ENCODE measurements at places on chromosomes 2 and 18.

DNA sequence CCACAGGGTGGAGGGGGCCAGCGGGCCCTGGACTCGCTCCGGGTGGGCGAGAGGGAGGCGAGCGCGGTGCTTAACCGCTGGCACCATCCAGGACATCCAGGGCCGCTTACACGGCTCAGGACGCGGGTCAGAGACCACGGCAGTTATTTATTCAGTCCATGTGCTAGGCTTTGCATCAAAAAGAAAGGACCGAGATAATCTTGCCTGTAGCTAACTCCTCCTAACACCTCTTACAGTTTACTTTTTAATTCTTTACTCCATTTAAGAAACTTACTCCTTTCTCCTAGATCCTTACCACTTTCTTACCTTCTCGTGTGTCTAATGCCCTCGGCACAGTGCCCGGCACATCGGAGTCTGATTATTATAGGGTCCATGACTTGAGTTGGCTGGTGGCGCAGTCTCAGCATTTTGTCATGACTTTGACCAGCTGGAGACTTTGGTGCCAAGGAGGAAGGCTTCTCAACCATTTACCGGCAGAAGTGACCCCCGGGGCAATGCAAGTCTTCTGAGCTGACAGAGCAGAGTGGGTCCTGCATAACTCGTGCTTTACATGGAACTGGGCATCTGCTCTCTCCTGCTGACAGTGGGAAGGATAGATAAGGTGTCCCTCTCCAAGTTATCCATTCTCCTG, 503 bp downstream of the ANXA4 start:
- H3K4me3 ChIP-seq = peak overlapping the region; percentile 93
- peaks cover 7% of the 10 kb centered on the region for H3K4me1 ChIP-seq
- no peaks in the 10 kb centered on the region for H3K27me3 ChIP-seq
- H3K36me3 ChIP-seq = no peaks in the 10 kb centered on the region

GRCh38 chr2:190615555-190616200, 33.2 kb upstream of the NAB1 start:
- DNase-seq = no peak
- H3K4me3 ChIP-seq = no peak overlapping the region
- no peak overlapping the region for H3K27ac ChIP-seq
- no peaks in the 10 kb centered on the region for H3K4me1 ChIP-seq

DNA sequence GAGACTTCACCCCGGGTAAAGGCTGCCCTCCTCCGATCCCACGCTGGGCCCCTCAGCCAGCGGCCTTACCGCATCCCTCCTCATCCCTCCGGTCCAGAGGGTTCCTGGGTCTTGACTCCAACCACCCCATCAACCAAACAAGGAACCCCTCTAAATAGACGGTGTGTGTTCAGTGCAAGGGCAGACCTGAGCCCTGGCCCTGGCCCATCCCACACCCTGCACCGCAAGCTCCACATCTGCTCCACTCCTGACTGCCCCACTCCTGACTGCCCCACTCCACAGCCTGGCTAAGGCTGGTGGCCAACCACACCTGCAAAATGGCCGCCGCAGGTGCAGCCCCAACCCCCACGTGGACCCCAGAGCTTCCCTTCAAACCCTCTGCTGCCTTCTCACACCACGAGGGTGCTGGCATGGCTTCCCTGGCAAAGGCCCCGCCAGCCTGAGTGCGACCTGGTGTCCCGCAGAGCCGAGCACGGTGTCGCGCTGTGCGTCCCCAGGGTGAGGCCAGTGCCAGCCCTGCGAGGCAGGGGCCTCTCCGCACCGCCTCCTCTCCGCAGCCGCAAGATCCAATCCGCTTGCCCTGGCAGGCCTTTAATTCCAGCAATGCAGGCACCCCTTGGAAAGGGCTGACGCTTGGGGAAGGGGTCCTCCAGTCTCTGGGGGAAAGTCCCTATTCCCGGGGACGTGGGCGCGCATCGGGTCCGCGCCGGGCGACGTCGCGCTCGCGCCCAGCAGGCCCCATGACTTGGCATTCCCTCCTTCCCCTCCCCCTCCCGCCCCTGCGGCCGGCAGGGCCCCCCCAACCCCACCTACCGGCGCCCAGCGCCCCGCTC, 1.5 kb downstream of the KIF1A start:
- no peak overlapping the region for H3K4me3 ChIP-seq
- peaks cover 17% of the 10 kb centered on the region for H3K4me1 ChIP-seq
- H3K36me3 ChIP-seq = no peaks in the 10 kb centered on the region
- peaks cover 33% of the 10 kb centered on the region for H3K27me3 ChIP-seq

- no peaks in the 10 kb centered on the region for H3K36me3 ChIP-seq
- H3K27me3 ChIP-seq = no peaks in the 10 kb centered on the region
- H3K27ac ChIP-seq = no peak overlapping the region
- H3K4me3 ChIP-seq = no peak overlapping the region
- DNase-seq = no peak
Observed at GRCh38 chr2:135894930-135895329, 18.7 kb upstream of the MCM6 start.

GRCh38 chr18:38402509-38402908, 836.9 kb upstream of the CELF4 start:
- no peak overlapping the region for H3K27ac ChIP-seq
- no peaks in the 10 kb centered on the region for H3K27me3 ChIP-seq
- H3K4me1 ChIP-seq = no peaks in the 10 kb centered on the region
- no peaks in the 10 kb centered on the region for H3K36me3 ChIP-seq
- DNase-seq = no peak

DNA sequence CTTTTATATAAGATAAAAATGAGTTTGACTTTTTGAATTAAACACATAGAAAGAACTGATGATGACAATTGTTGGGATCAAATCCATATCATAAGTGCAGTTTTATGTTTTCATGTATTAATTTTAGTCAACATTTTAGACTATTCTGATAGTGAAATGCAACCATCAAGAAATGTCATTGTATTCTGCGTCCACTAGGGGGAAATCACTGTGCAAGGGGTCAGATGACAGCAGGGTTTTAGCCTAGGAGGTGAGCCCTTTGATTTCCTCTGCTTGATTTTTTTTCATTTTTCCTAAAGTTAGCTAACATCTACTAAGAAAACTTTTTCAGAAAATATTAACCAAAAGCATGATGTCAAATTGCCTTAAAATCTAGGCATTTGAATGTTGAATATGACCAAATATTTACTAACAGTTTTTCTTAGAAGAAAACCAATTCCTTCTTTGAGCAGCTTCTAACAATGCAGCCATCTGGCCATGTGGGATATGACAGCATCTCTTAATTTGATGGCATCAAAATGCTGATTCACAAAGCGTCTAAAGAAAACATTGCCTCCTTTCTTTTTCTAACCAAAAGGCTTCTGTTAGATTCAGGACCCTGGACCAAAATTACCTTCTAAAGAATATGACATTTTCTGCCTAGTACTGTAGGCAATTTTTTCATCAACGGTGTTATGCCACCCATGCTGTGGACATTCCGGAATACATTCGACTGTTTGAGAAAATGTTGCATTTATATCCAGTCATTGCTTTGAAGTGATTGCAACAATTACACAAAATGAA, 141.5 kb downstream of the SPHKAP start:
- no peaks in the 10 kb centered on the region for H3K4me1 ChIP-seq
- no peaks in the 10 kb centered on the region for H3K36me3 ChIP-seq
- H3K27ac ChIP-seq = no peak overlapping the region

DNA sequence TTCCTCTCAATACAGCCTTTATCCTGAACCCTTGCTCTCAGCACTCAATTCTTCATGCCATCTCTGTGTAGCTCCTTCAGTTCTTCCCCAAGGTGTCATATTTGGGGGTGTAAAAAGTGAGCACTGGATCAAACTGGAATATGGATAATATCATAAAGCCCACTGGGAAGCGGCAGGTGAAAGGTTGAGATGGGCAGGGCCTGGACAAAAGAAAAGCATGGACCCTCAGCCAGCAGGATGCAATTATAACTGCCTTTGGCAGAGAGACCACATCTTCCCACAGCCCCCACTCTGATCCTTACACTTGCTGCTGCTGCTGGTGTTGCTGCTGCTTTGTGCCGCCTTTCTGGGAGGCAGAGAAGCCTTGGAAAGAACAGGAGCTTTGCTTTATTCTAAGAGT, 31.2 kb upstream of the STPG4 start:
- no peaks in the 10 kb centered on the region for H3K27me3 ChIP-seq
- H3K4me1 ChIP-seq = no peaks in the 10 kb centered on the region
- no peak overlapping the region for H3K27ac ChIP-seq
- no peaks in the 10 kb centered on the region for H3K36me3 ChIP-seq
- no peak for DNase-seq
- no peak overlapping the region for H3K4me3 ChIP-seq

DNA sequence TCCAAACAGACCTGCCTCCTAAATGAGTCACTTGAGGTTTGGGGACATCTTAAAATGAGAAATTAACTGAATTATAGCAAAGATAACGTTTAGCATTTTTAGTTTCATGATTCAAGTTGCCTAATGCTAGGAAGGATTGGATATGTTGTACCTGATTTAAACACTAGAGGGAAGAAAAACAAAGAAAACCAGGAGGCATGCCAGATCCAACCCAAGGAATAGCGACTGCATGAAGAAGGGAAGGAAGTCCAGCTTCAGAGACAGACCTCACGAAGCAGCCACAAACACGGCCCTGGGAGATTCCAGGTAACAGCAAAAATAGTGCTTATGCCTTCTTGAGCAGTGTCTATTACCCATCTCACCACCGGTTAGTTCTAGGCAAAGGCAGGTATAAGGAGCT, 499.9 kb upstream of the SPHKAP start:
- no peak for DNase-seq
- H3K27me3 ChIP-seq = no peaks in the 10 kb centered on the region
- H3K27ac ChIP-seq = no peak overlapping the region
- no peaks in the 10 kb centered on the region for H3K4me1 ChIP-seq
- H3K36me3 ChIP-seq = no peaks in the 10 kb centered on the region

DNA sequence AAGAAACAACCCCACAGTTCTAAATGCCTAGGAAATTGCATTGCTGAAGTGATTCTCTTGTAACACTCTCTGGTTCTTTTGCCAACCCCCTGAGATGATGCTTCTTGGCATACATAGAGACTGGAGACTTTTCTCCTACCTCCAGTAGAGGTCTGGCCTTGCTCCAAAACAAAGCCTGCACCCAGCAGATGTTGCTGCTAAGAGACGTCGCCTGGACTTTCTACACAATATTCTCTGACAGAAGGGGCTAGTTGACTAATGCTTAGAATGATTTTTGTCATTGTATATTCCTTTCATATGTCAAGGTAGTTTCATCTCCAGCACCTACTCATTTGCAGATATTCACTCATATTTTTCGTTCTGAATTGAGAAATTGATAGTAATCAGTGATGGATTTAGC, 24.6 kb downstream of the SOWAHC start:
- H3K4me3 ChIP-seq = no peak overlapping the region
- no peak overlapping the region for H3K27ac ChIP-seq
- DNase-seq = no peak
- no peaks in the 10 kb centered on the region for H3K36me3 ChIP-seq
- H3K4me1 ChIP-seq = no peaks in the 10 kb centered on the region
- no peaks in the 10 kb centered on the region for H3K27me3 ChIP-seq

GRCh38 chr18:46787674-46788073, 30.8 kb upstream of the ST8SIA5 start:
- DNase-seq = no peak
- no peak overlapping the region for H3K4me3 ChIP-seq
- no peaks in the 10 kb centered on the region for H3K36me3 ChIP-seq
- H3K27ac ChIP-seq = no peak overlapping the region
- no peaks in the 10 kb centered on the region for H3K27me3 ChIP-seq

DNA sequence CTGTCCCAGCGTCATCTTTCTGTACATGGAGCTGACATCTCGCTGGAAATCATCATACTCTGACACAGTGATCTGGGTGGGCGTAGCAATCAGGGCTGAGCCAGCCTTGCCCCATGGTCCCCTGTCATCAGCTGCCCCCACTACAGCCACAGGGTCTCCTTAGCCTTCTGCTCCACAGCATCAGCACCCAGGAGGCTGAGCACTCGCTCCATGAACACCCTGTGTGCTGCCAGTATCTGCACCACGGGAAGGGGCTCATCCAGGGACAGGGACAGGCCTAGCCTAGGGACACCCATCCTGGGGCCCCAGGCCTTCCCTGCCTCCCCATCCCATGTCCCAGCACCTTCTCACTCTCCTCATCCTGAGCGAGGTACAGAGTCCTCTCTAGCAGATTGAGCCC, 11.4 kb downstream of the ALPG start:
- peaks cover 7% of the 10 kb centered on the region for H3K4me1 ChIP-seq
- no peak for DNase-seq
- no peak overlapping the region for H3K27ac ChIP-seq
- H3K36me3 ChIP-seq = no peaks in the 10 kb centered on the region

GRCh38 chr2:98821629-98822135, 90.8 kb upstream of the MGAT4A start:
- H3K27me3 ChIP-seq = no peaks in the 10 kb centered on the region
- H3K4me1 ChIP-seq = peaks cover 6% of the 10 kb centered on the region
- H3K4me3 ChIP-seq = no peak overlapping the region
- H3K36me3 ChIP-seq = no peaks in the 10 kb centered on the region
- H3K27ac ChIP-seq = no peak overlapping the region

- DNase-seq = no peak
- peaks cover 16% of the 10 kb centered on the region for H3K36me3 ChIP-seq
- H3K27me3 ChIP-seq = no peaks in the 10 kb centered on the region
- no peak overlapping the region for H3K27ac ChIP-seq
Observed at GRCh38 chr2:43343573-43344304, 117.3 kb upstream of the ZFP36L2 start.

Measured in effector memory CD4-positive, alpha-beta T cell (primary cell).